ENCODE measurements at places on chromosomes 16 and 17.
A peak's percentile ranks its signal among the peaks of the same experiment; 100 is the strongest.

DNA sequence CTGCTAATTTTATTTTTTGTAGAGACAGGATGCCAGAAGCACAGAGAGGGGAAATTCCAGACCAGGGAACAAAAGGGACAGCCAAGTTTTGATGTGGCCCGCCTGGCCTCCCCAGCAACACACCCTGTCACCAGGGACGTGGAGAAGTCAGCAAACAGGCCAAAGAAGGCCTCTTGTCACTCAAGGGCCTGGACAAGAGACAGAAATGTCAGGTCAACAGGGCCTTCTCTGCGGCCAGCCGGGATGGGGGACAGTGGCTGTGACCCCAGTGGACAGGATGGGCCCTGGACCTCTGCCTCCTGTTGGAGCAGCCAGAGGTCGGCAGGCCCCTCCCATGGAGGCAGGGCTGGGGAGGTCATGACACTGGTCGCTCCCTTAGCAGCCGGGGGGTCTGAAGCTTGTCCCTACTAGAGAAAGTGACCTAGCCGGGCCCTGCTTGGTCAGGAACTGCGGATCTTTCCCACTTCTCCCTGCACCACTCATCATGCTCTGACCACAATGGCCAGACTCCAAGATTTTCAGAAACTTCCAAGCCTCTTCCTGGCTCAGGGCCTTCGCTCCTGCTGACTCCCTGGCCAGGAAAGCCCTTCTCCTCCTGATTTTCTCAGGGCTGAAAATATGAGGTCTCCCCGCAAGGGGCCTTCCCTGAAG lies 9.2 kb upstream of the TVP23A start:
- no peak for DNase-seq

- DNase-seq: no peak
Measured at GRCh38 chr16:57680842-57681375, 12.8 kb downstream of the ADGRG3 start.

DNA sequence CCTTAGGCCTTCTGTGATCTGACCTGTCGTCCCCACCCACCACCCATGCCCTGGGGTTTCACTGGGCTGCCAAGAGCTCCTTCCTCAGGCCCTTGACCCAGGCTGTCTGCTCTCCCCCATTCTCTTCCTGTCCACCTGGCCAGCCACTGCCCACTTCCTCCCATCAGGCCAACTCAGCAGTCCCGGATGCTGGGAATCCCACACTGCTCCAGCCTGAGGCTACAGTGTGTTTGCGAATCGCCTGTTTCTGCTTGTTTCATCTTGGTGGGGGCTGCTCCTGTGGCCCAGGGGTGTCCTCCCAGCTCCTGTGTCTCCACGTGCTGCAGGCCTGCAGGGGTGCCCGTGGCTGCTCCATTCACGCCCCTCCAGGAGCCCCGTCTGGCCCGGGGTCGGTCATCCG lies 839 bp upstream of the METRN start:
- no peak for DNase-seq

DNA sequence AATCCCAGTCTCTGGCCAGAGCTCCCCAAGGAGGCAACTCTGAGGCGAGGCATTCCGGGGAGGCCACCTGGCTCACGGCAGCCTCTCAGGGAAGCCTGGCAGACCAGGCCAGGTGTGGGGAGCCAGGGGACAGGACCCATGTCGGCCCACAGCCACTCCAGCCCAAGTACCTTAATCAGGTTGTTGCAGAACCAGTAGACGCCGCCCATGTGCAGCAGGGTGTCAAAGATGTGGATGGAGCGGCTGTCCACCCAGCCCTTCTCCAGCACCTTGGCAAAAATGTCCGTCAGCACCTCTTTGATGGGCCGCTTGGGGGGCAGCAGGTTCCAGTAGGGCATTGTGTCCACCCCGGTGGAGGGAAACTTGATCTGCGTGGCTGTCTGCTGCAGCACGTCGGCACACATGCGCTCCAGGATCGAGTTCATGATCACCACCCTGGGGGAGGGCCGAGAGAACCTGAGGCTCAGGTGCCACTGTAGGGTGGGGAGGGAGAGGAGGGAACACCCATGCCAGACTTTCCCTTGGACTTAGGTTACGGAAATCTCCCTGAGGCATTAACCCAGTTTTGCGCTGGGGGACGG lies 7.8 kb downstream of the CSF3 start:
- no peak for DNase-seq

DNA sequence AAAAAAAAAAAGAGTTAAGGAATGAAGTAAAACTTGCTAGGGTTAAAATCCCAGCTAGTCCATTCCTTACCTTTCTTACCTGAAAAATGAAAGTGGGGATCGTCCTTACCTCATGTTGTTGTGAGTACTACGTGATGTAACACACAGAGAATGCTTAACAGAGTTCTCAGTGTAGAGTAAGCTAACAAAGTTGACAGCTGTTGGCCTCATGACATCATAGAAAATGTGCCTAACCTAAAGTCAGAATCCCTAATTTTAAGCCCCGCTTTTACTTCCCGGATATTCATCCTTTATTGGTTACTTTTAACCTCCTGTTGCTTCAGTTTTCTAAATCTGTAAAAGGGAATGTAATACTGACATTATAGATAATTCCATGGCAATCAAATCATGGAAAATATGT lies 505.8 kb upstream of the HSBP1 start:
- DNase-seq: no peak

DNA sequence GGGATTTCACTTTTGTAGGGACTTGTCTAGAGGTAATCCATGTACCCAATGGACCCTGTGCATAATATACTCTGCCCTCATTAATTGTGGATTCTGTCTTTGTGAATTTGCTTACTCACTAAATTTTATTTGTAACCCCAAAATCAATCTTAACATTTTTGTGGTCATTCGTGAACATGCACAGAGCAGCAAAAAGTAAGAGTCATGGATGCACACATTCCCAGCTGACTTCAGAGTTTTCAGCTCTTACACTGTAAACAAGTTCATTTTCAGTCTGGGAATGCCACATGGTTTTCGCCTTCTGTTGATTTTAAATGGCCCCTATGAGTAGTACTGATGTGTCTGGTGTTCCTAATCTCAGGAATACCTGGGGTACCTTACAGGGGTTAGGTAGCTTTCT lies 24.3 kb downstream of the TAC4 start:
- DNase-seq: no peak

- DNase-seq: no peak
Measured at GRCh38 chr16:57422026-57422944, 17.7 kb downstream of the CCL17 start.

DNA sequence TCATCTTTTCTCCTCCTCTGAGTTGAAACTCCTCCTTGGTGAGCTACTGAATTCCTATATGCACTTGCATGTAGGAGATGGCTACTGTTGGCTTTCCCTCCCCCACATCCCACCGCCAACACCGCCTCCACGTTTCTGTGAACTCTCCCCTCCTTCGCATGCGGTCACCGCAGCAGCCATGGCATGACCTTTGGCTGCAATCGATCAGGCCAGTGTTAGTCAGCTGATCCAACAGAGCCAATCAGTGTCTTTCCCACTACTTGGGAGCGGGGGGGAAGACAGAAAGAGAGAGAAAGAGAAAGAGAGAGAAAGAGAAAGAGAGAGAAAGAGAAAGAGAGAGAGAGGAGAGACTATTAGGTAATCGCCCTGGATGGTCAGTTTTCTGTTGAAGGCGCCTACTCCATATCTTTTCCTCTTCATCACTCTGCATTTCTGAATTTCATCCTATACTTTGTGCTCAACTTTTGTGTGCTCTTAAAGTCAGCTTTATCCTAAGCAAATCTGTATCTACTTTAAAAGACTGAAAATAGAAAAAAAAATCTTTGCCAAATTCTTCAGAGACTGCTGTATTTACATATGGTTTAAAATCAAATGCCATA lies 22.7 kb downstream of the ASGR1 start:
- no peak for DNase-seq

- no peak for DNase-seq
Measured at GRCh38 chr17:73900516-73900915, 256.3 kb upstream of the SDK2 start.

DNA sequence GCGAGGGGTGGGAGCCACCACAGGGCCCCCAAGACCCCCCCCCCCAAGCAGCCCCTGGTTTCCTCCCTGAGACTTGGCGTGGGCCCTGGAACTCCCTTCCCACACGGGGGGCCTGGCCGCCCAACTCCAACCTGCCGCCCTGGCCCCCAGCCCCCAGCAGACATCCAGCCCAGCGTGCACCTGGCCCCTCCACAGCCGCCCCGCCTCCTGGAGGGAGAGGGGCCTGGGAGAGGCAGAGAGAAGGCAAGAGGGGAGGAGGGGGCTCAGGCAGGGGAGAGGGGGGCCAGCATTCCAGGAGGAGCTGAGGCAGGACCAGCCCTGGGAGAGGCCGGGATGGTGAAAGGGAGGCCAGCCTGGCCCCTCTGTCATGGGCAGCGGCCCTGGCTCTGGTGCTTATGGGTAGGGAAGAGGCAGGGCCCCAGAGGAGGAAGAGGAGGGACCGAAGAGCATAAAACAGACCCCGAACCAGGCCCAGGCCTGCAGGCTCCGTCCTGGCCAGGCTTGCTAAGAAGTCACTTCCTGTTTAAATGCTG lies 16.7 kb downstream of the IL34 start:
- no peak for DNase-seq

- no peak for DNase-seq
Measured at GRCh38 chr17:58956997-58957724, 149.5 kb downstream of the TRIM37 start.

DNA sequence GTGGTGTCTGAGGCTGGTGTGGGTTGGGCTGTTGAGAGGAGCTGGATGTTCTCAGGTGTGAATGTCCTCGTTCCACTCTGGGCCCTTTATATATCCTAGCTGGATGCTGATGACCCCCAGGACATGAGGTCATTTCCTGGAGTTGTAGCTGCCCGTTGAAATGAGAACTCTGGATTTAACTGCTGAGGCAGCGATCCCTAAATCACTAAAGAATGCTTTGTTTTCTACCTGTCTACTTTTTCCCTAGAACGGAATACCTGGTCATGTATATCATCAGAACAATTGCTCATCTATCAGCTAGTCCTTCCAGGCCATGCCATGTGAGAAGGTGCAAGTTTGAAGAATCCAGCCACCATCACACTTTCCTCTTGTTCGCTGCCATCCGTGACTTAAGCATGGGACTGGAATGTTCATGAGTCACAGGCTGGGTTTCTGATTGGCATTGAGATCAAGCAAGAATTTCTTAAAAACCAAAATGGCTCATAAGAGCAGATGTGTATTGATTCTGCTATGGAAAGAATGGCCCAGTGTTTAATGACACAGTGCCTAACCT lies at the start of gene KRTAP2-3:
KRTAP2-3 (minus strand) TSS at position 63 of the 553 bp plus-strand sequence. CDS start 64 bp downstream, outside the sequence.
- DNase-seq: no peak

- DNase-seq: no peak
Measured at GRCh38 chr17:45345554-45346215, 28.9 kb upstream of the MAP3K14 start.

DNA sequence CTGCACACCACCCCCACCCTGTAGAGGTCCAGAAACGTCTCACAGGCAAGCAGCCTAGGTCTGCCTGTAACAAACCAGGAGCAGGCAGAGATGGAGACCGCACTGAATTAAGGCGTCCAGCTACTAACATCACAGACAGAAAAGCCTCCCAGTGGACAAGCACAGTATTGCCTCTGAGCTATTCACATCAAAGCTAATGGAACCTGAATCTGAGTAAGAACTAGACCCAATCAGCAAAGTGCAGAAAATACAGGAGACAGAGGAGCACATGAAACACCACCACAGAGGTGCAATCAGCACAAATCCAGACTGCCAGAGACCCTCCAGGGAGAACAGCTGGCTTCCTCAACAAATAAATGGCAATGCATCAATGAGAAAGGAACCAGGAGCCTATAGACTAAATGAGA lies 22.2 kb upstream of the PEMT start:
- DNase-seq: peak; percentile 8

DNA sequence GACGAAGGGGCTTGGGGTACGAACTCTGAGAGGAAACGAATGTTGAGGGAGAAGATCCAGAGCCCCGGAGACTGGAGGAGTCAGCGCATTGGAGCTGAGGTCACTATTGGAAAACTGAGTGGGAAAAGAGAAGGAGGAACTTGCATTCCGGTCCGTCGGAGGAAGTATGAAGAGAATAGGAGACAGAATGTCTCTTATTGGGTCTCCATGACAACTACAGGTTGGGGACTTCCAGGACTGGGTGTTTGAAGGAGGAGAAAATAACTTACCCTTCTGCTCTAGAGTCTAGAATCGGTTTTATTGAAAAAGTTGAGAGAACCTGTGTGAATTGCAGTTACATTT lies 537 bp downstream of the GOSR1 start:
- DNase-seq: no peak

- DNase-seq: peak; percentile 25
Measured at GRCh38 chr17:43766413-43767052, 7.9 kb upstream of the SOST start.

DNA sequence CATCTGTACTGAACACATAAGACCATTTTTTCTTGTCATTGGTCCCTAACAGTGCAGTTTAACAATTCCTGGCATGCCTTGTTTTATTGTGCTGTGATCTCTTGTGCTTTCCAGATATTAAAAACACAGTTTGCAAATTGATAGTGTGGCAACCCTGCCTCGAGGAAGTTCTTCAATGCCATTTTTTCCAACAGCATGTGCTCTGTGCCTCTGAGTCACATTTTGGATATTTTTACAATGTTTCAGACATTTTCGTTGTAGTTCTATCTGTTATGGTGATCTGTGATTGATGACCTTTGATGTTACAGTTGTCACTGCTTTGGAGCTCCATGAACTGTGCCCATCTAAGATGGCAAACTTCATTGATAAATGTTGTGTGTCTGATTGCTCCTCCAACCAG lies 66.2 kb downstream of the GOSR1 start:
- DNase-seq: no peak

- peak; percentile 80 for DNase-seq
Measured at GRCh38 chr17:74282587-74283370, 8.7 kb downstream of the DNAI2 start.

- DNase-seq: no peak
Measured at GRCh38 chr17:28484296-28484695, 10.9 kb downstream of the SLC13A2 start.

DNA sequence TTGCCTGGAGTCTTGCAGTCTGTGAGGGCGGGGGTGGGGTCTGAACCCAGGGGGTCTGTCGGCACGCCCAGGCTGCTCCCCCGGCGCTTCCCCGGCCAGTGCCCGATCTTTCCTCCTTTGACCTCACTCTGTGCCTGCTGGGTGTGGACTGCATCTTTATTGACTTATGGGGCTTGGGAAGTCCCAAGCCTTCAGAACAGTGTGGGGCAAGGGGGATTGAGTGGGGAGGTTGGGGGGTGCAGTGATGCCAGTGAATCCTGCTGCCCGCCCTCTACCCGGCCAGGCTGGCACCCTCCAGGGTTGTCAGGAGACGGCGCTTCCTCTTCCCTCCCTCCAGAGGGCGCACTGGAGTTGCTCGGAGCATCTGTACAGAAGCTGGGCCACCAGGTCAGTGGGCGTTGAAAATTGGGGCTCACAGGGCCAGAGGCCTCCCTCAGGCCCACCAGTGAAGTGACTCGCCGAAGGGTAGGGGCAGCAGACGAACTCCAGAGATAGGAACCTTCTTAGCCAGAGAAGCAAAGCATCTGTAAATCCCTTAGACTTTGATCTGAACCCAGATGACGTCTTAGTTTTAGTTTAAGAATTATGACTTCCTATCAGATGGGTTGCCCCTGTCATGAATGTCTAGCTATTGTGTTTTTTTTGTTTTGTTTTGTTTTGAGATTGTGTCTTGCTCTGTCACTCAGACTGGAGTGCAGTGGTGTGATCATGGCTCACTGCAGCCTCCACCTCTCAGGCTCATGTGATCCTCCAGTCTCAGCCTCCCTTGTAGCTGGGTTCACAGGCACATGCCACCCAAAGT lies 184.8 kb upstream of the CIBAR2 start:
- peak; percentile 54 for DNase-seq
